ENCODE measurements at places on chromosomes 5 and 9. TPM values are rescaled to one million over a fixed set of nuclear protein-coding genes. Genes with fewer than 3 reads are reported as not detected.

The CYSTM1 gene
- total RNA-seq = 11.7 TPM

The HINT2 gene
- total RNA-seq = 46.8 TPM

The PCDHB16 gene
- total RNA-seq = not detected

The PCDHB11 gene
- not detected for total RNA-seq

The IFNA21 gene
- not detected for total RNA-seq

The PHF24 gene
- not detected for total RNA-seq

The TMEM252 gene
- total RNA-seq = not detected

The TLR4 gene
- total RNA-seq = 0.24 TPM

The PDE8B gene
- not detected for total RNA-seq

The COL15A1 gene
- 0.14 TPM for total RNA-seq

The TMEM267 gene
- total RNA-seq = 23.0 TPM

The THBS4 gene
- total RNA-seq = not detected

The TARS1 gene
- 204 TPM for total RNA-seq

Measured in natural killer cell treated with Interleukin-12 subunit alpha and Interleukin-12 subunit beta and Interleukin-15 and Interleukin-18, amount 100 ng/mL, for 72 hours (primary cell).